HTR-8/SVneo (cell line): ENCODE measurements at places on chromosomes 13 and 19.

DNA sequence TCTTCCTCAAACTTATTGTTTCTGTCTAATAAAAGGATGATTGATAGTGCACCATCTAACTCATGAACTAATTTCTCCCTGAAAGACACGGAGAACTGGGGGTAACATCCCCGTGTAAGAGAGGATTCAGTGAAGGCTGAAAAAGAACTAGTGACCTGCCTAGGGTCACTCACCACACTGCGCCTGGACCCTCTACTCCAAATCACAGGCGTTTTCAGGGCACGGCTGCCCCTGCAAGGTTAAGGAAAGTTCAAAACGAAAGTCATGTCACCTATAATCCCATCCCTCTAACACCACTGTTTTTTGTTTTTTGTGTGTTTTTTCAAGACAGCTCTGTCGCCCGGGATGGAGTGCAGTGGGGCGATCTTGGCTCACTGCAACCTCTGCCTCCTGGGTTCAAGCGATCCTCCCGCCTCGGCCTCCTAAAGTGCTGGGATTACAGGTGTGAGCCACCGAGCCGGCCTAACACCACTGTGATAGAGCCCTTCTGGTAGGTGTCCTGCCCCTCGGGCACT, 8.7 kb downstream of the URAD start:
- DNase-seq = no peak

DNA sequence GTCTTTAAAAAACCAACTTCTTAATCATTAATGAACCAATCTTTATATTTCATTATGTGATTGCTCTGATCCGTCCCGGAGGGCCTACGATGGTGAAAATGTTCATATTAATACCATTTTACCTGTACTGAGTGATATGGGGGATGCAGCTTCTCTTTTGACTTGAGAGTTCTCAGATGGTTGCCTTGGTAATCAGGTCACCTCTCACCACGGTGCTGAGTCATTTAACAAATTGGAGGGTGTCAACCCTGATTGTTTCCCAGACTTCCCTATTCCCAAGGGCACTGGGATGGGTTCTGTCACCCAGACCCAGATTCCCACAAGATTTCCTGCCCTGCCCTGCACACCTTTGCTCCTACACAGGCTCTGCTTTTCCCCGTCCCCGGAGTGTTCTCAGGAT, 128.5 kb upstream of the TMTC4 start:
- DNase-seq = no peak

DNA sequence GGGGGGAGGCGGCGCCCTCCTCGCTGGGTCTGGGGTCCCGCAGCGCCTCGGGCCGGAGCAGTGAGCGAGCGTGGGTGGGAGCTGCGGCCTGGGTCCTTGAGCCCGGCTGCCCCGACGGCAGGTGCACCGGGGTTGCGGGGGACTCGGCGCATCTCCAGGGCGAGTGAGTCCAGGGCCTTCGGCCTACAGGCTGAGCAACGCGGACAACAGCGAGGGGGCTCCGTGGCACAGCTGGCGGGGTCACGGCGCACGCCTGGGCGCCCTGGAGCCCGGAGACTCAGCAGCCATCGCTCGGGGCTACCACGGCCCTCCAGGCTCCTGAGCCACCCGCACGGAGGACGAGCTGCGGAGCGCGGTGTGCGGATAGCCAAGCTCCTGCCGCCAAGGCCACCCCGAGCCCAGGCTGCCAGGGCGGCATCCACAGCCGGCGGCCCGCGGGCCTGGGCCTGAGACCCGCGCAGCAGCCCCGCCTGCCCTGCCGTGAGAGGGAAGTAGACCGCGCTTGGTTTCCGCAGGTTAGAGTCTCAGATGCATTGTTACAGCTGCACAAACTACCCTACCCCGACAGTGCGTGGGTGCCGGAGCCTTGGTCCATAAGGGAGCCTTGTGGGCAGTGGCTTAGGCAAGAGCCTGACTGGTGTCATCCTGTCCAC, 253.9 kb upstream of the SGCG start:
- no peak for DNase-seq

GRCh38 chr13:28636677-28637317, 22.1 kb upstream of the POMP start:
- peak; percentile 42 for DNase-seq

- DNase-seq = peak; percentile 59
These were observed 10.6 kb downstream of the REXO1 start for GRCh38 chr19:1837625-1838105.

- no peak for DNase-seq
These were observed 9.9 kb upstream of the FPR3 start for GRCh38 chr19:51784922-51785690.

DNA sequence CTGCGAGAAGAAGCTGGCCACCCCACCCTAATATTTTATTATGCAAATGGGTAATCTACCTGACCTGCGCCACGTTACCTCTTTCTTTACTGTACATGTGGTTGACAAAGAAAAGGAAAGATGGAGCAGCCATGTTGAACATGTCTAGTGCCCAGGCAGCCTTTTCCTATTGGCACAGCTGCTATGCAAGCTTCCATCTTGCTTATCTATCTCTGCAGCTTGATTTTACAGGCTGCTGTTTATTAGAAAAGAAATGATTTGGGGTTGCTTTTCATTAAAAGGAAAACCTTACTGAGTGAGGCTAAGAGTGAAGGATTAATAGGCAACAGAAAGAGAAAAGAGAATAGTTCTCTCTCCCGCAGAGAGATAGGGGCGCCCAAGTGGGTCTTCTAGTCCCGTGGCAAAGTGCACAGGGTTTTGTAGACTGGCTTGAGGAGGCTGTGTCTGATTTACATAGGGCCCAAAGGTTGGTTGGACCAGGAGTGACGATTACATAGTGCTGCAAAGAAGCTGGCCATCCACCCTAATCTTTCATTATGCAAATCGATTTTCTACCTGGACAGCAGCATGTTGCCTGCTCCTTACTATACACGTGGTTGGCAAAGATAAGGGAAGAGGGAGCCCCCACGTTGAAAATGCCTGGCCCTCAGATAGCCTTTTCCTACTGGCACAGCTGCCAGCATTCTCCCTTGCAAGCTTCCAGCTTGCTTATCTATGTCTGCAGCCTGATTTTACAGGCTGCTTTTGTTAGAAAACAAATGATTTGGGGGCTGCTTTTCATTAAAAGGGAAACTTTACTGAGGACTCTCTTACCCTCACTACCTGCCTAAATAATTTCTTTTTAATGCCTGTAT, 28.3 kb downstream of the OR10H4 start:
- no peak for DNase-seq

DNA sequence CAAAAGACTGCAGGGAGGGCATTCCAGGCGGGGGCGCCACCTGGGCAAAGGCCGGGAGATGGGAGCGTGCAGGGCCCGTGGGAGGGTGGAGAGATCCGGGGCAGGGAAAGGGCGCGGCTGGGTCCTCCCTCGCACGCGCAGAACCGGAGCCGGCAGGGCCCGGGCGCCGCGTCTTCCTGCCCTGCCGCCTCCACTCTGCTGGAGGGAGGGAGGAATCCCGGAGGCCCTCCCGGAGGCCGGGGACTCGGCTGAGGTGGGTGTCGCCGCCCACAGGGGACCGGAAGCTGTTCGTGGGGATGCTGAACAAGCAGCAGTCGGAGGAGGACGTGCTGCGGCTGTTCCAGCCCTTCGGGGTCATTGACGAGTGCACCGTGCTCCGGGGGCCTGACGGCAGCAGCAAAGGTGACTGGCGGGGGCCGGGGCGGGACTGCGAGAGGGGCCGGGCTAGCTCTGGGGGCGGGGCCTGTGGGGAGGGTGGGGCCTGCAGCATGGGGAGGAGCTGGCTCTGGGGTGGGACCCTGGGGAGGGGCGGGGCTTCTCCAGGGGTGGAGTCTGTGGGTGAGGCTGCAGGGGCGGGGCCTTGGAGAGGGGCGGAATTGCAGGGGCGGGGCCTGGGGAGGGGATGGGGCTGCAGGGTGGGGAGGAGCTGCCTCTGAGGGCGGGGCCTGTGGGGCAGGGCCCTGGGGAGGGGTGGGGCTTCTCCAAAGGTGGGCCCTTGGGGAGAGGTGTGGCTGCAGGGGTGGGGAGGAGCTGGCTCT, 51.3 kb downstream of the CELF5 start:
- DNase-seq = peak; percentile 79

GRCh38 chr13:107374038-107374437, 806.1 kb upstream of the ARGLU1 start:
- DNase-seq = no peak

DNA sequence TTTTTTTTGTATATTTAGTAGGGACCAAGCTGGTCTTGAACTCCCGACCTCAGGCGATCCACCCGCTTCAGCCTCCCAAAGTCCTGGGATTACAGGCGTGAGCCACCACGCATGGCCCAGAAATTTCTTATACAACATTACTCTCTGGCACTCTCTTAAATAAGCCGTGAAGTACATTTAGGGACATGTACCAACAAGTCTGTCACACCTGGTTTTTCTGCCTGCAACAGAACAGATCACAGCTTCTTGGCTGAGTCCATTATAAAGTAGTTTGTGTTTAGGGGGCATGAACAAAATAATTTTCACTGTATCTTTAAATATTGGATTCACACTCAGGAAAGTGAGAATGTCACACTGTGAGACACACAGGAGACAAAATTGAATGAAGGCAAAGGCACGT, 1567.3 kb downstream of the SLITRK5 start:
- no peak for DNase-seq

DNA sequence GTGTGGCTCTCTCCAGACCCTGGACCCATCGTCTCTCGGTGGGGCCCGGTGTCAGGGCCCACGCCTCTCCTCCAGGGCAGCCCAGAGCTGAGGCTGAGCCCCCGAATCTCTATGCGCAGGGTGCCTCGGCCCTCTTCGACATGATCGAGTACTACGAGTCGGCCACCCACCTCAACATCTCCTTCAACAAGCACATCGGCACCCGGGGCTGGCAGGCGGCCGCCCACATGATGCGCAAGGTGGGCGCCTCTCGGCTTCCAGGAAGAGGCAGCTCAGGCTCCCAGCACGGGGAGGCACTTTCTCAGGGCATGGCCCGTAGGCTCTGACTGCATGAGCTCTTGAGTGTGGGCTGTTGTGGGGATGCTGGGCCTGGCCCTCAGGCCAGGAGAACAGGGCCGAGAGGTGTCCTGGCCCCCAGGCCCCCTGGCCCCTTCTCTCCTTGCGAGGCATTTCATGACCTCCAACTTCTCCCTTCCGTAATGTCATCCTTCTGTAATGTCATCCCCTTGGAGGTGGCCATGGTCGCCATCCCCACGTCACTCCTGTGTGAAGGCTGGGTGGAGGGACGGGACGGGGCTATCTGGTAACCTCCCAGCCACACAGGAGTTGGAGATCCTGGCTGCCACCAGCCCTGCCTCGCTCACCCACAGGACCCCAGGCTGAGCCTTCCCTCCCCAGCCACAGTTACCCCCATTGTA, 19.4 kb downstream of the NKPD1 start:
- no peak for DNase-seq

DNA sequence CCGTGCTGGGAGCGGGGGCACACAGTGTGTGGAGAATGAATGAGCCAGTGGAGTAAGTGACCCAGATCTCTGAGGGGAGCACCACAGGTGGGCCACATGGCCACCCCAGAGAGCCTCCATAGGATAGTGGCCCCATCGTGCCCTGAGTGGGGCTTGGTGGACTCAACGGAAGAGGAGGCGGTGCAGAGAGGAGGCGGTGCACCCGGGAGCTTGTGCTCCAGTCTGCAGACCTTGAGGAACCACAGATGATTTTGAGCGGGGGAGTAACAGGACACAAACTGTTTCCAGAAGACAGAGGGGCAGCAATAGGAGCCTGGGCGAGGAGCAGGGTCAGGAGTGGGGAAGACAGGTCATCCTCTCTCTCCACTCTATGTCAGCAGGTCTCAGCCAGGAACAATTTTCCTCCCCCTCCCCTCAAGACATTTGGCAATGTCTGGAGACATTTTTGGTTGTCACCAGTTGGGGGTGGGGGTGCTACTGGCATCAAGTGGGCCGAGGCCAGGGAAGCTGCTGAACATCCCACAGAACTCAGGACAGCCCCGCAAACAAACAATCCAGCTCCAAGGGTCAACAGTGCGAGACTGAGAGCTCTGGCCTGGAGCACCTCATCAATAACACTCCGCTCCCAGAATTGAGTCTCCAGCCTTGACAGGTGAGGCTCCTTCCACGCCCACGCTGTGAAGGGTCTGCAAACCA, 182.2 kb downstream of the USP12 start:
- DNase-seq = no peak

DNA sequence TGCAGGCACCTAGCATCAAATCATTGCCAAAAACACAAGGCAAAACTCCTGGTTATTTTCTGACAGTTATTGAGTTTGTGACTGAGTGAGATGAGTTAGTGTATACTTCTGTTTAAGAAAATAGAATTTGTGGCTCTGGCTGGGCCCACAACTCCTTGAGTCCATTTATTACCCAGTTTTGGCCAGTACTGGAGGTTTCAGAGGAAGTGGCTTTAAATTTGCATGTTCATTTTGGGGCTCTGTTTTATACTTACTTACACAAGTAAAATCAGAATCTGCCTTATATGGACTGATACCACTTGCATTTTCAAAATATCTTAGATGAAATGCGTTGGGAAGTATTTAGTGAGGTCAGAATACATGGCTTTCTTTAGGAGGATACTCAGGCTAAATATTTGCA, 29.0 kb downstream of the TNFSF11 start:
- DNase-seq = no peak

DNA sequence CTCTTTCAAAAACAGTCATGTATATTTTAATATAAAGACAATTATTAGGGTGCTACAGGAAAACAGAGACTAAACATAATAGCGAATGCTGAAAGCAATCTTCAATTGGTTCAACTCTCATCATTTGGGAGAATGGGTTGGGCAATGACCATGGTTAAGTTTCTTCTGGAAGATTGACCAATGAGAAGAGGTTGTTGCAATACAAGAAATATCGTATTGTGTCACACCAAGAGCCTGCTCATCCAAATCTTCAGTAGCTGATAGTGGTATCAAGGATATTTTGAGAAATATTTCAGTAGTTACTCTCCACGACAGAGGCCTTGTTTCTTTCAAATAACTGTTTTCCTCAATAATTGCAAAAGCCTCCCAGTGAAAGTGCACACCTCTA, 83.0 kb upstream of the FNDC3A start:
- DNase-seq = no peak

DNA sequence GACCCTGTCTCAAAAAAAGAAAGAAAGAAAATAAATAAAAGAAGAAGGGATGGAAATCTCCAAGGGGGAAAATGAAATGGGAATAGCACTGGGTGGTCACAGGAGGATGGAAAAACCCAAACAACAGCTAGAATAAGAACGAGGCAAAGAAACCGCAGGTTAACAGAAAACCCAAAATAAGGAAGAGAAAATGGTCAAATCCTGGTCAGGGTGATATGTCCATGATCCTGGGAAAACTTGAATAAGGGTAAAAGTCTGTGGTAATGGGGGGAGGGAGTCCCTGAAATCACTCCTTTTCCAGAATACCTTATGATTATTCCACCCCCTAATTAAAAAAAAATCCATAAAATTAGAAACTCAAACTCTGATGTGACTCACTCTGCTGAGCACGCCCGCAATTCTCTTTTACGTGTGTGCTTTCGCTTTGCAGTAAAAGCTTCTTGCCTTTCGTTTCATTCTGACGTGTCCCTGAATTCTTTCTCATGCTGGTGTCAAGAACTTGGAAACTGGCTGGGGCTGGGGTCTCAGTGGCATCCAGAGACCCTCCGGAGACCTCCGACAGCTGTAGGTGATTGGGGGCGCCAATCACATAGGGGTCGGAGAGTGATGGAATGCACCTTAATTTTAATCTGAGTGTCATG, 4.3 kb upstream of the NAXD start:
- DNase-seq = no peak

GRCh38 chr19:38977445-38978325, 2.1 kb upstream of the FBXO17 start:
- DNase-seq = no peak

GRCh38 chr13:75579529-75579928, 29.9 kb downstream of the UCHL3 start:
- DNase-seq = no peak
